Brain (organoid and tissue), 16 donors: ENCODE measurements at places on chromosomes 13 and 19.
A peak's percentile ranks its signal among the peaks of the same experiment; 100 is the strongest.

DNA sequence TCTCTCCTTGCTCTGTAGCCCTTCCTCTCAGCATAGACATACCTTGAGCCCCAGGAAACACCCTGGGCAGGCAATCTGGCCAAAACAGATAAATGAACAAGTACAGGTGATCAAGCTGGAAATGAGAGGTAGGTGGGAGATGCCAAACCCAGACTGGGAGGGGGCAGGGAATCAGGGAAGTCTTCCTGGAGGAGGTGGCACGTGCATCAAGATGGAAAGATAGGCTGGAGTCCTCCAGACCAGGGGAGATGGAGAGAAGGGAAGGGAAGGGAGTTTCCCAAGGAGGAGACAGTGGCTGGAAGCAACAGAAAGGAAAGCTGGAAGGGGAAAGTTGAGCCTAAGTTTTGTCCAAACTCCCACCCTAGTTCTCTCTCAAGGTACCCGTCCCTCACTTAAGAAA, 1.7 kb upstream of the MUC16 start:
- DNase-seq = no peak

GRCh38 chr19:55675661-55676354, 782 bp downstream of the EPN1 start:
- DNase-seq = no peak

DNA sequence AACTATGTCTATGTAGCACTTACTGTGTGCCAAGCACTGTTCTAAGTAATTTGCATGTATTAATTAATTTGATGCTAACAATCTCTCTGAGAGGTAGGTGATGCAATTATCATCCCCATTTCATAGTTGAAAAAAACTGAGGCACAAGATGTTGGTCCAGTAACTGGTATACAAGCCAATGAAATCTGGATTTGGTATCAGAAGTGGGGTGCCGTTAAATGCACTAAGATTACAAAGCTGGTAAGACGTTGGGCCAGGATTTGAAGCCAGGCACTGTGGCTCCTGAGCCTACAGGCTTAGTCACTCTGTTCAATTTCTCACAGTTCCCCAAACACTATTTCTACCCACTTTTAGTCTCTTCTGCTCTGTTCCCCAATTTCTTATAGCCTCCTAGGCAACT, 70.4 kb upstream of the CACNA1A start:
- DNase-seq = no peak

GRCh38 chr13:46165485-46166223, 16.3 kb downstream of the LCP1 start:
- DNase-seq = no peak

DNA sequence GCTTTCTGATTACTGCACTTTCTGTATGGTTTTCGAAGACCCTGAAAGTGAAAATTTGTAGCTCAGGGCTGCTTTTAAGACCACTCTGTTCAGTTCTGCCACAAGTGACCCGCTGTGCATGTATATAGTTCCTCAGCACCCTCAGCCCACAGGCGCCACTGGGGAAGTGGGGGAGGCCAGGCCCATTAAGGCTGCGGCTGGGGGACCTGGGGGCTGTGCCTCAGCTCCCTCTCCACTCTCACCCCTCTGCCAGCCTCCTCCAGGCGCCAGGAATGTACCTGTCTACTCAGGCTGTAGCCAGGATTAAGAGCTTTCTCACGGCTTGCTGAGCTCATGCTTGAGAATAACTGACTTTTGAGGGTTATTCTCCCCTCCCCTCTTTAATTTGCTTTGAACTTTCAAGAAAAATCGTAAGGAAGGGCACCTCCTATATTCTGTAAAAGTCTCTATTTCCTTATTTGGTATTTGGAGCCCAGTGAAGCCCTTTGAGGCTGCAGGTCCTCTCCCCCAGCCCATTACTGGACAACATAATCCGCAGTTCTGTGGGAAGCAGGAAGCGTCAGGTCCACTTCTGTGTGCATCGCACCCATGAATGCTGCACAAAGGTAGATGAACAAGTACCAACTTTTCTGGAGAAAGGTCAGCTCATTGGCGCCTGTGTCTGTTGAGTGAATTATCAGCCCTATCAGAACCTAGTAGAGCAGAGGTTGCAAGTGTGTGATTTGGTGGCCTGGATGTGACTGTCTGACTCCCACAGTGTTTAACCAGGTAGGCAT, 29.6 kb downstream of the GJA3 start:
- no peak for DNase-seq

- DNase-seq = no peak
These were observed 1.7 kb downstream of the STK24 start for GRCh38 chr13:98575009-98575903.

DNA sequence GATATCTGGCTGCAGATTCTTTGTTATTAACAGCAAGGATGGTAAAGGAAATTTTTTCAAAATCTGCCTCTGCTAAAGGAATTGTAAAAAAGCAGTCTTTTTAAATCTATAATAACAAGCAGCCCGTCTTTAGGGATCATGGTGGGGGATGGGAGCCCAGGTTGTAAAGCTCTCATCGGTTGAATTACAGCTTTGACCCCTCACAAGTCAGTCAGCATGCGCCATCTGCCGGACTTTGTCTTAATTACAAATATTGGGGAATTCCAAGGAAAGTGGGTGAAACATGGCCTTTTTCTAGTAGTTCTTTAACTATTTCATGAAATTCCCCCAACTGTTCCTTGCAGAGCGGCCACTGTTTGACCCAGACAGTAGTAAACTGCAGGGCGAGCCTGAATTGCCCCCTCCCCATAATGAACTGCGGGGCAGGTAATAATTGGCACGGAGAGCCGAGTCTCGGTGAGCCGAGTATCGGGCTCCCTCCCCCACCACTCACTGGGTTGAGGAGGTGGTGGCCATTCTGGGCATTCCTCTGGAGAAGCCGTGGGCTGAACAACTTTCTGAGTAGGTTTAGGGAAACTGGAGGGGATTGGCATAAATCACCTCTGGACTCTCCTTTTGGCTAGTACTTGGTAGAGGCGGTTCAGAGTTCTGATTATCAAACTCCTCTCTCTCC, 11.6 kb downstream of the ZNF578 start:
- DNase-seq = no peak

GRCh38 chr19:1279782-1280341, 4.5 kb downstream of the FAM174C start:
- DNase-seq = peak; percentile 92

GRCh38 chr13:23966221-23966690, 69.0 kb upstream of the C1QTNF9B start:
- DNase-seq = no peak

DNA sequence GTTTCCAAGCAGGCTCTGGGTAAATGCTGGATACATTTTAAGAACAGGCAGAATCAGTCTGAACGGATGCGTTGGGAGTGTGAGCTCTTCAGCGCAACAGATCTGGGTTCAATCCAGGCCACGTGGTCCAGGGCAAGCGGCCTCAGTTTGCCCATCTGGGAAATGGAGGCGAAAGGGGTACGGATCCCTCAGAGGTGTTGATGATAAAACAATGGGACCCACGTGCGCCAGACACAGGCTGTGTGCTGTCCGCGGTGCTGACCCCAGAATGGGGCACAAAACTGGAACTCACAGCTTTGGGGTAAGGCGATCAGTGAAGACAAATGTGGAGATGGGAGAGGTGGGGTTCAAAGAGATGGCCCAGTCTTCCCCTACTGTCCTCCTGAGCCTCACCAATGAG, 13.1 kb upstream of the PDE4C start:
- no peak for DNase-seq

DNA sequence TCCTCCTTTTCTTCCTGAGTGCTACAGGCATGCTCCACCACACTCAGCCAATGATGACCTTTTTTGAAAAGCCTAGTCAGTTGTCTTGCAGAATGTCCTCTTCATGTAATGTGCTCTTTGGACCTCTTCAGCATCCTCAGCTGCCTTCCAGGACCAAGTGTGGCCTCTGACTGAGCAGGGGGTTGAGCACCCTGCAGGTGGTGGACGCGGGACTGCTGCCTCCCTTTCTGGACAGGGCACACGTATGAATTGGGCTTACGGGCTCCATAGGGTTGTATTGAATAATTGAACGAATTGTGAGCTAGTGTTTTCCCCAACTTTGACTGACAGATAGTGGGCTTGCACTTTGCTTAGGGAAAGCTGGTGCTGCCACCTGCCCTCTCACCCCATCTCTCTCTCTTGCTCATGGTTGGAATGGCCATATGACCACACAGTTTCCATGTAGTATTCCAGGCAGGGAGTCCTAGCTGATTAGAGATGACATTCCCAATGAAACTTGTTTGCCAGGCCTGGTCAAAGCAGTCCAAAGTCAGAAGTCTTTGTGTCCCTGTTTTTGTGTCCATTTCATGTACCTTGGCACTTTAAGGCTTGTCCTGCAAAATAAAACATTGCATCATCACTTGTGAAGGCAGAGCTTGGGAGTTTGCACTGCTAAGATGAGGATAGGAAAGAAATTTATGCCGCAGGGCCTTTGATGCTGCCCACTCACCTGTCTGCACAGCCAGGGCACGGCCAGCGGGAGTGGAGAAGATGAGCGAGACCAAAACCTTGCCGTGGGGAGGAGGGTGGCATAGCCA, 76.3 kb upstream of the NPAS1 start:
- no peak for DNase-seq

DNA sequence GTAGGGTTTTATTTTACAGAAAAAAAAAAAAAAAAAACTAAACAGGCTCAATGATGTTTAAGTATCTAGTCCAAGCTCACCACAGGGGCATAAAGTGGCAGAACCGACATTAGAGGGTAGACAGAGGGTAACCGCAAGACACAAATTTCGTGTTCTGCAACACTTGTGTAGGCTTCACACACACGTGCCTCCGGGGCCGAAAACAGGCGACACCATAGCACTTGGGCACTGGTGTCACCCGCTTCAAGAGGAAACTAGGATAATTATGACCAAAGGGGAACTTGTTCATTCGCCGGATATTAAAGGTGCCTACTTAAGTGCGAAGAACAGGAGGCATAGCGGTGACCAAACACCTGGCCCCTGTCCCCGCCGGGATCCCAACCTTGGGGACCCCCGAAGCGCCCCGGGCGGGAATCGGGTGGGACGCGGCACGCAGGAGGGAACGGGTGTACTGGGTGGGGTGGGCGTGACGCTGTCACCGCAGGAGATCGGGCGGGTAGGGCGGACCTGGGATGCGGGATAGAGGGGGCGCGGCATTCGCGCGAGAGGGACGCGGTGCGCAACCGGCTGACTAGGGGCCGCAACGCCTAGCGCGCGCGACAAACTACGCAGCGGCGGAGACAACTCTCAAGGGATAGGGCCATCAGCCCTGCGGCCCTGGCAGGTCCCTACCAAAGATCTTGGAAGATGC, 558 bp downstream of the MZT1 start:
- DNase-seq = peak; percentile 11

- peak; percentile 47 for DNase-seq
These were observed 12.9 kb upstream of the MICU2 start for GRCh38 chr13:21616880-21617279.

GRCh38 chr13:100298691-100299090, 209.8 kb downstream of the PCCA start:
- DNase-seq = no peak

GRCh38 chr13:52869621-52870020, 21.2 kb upstream of the PCDH8 start:
- DNase-seq = no peak

GRCh38 chr13:25847145-25847544, 204.7 kb downstream of the SHISA2 start:
- no peak for DNase-seq

- no peak for DNase-seq
These were observed 141.9 kb downstream of the PCCA start for GRCh38 chr13:100230769-100231149.

DNA sequence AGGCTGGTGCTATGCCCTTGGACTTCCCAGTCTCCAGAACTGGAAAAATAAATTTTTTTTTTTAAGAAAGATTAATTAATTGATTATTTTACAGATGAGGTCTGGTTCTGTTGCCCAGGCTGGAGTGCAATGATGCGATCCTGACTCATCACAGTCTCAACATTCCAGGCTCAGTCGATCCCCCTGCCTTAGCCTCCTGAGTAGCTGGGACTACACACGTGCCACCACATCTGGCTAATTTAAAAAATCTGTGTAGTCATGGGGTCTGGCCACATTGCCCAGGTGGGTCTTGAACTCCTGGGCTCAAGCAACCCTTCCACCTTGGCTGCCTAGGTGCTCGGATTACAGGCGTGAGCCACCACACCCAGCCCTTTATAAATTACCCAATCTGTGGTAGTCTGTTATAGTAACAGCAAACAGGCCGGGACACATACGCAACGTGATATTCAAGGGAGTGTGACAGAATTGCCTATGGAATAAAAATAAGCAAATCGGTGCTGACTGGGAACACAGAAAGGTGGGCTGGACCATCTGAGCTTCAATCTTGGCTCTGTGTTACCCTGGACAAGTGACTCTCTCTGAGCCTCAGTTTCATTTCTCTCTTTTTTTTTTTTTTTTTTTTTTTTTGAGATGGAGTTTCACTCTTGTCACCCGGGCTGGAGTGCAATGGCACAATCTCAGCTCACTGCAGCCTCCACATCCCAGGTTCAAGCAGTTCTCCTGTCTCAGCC, 42.8 kb downstream of the PIN1 start:
- DNase-seq = no peak

GRCh38 chr13:58024103-58024502, 392.6 kb downstream of the PCDH17 start:
- DNase-seq = no peak

DNA sequence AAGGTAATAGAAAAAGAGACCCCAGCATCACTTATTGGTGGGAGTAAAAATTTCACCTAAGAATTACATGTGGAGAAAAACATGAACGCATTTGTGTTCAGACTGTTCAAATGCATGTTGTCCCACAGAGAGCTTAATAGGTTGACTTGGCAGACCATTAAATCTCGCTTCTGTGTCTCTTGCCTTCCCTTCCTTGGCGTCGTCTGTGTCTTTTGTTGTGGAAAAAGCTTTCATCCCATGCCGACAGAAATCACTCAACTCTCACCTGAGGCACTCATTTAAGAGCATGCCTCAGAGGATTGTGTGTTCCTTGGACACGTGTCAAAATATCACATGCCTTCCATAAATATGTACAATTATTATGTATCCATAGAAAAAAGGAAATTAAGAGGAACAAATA, 24.4 kb upstream of the CACNA1A start:
- DNase-seq = peak; percentile 74

- DNase-seq = no peak
These were observed 1.5 kb upstream of the KLK11 start for GRCh38 chr19:51027873-51028272.

DNA sequence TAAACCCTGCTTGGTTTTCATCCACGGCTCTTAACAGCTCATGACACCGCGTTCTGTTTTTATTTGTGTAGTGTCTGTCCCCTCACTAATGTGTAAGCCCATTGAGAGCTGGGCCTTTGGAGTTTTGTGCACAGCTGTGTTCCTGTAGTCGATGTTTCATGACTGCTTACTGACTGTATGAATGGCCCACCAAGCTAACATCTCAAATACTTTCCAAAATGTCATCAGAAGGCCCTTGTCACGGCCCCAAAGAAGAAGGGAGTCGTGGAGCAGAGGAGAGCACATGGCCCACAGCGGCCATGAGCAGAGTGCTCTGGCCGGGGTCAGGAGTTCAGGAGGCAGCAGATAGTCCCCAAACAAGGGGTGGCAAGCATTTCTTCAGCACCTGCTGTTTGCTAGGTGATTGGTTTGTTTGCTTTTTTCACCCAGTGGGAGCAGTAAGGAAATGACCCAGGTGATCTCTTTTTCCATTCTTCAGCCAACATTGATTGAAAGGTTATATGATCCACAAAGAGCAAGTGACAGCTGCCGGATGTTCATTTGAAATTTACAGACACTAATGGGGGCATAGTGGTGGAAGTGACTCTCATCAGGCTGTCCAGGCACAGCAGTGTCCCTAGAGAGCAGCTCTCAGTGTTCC, 315.2 kb downstream of the ATP8A2 start:
- no peak for DNase-seq
